ENCODE measurements at places on chromosomes 2 and 18.

DNA sequence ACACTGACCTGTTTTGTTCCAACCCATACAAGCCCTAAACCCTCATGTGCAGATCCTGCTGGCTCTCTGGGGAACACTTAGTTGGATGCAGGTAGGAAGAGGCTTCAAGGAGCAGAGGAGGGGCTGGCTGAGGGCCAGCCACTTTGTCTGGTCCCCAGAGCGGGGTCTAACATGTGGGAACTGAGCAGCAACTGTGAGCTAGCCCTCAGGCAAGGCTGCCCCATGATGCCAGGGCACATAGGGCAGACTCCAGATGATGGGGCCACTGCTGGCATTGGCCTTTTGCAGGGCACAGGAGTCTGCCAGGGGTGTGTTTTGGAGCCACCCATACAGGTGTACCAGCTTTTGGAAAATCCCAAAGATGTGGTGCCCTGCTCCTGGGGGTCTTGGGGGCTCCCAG is 67.7 kb downstream of the HPCAL1 start:
- no peak for DNase-seq

GRCh38 chr2:38386821-38387220 is 9.7 kb upstream of the ATL2 start:
- DNase-seq = no peak

DNA sequence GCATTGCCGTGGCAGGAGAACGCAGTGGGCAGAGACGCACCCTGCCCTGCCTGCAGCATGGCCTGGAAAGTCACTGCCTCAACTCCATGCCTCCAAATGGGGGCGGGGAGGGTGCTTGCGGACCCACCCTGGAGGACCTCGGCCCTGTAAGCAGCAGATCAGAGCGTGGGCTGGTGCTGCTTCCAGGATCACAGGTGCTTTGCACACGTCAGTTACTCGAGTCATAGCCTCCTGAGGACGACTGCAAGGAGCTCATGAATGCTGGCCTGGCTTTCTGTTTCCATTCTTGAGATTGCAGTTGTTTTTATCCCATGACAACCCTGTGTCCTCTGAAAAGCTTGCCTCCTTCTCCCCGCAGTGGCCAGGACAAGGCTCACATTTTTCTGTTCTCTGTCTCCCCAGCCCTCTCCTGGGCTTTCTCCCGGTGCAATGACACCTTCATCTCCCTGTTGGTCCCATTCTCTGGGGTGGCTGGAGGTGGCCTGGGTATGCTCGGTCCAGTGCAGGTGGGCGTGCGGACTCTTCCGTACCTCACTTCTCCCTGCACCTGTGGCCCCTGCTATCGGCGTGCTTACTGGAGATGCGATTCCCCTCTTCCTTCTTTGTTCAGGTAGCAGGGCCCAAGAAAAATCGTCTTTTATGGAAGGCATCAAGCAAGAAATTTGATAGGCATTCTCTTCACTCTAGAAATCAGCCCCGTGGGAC is 208.0 kb downstream of the GBX2 start:
- DNase-seq = no peak

DNA sequence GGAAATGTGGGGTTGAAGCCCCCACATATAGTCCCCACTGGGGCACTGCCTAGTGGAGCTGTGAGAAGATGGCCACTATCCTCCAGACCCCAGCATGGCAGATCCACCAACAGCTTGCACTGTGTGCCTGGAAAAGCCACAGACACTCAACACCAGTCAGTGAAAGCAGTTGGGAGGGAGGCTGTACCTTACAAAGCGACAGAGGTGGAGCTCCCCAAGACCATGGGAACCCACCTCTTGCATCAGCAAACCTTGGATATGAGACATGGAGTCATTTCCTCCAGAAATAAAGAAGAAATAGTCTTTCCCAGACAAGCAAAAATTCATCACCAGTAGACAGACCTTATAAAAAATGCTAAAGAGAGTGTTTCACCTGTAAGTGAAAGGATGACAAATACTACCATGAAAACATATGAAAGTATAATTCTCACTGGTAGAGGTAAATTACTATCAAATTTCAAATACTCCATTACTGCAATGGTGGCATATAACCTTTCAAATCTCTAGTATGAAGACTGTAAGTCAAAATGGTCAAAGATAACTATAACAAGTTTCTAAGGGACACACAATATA is 152.6 kb upstream of the EPHA4 start:
- no peak for DNase-seq

- DNase-seq = no peak
Measured at GRCh38 chr2:3778851-3779495, 75.6 kb downstream of the DCDC2C start.
